WTC11 (cell line): ENCODE measurements at places on chromosomes 5 and 9.

DNA sequence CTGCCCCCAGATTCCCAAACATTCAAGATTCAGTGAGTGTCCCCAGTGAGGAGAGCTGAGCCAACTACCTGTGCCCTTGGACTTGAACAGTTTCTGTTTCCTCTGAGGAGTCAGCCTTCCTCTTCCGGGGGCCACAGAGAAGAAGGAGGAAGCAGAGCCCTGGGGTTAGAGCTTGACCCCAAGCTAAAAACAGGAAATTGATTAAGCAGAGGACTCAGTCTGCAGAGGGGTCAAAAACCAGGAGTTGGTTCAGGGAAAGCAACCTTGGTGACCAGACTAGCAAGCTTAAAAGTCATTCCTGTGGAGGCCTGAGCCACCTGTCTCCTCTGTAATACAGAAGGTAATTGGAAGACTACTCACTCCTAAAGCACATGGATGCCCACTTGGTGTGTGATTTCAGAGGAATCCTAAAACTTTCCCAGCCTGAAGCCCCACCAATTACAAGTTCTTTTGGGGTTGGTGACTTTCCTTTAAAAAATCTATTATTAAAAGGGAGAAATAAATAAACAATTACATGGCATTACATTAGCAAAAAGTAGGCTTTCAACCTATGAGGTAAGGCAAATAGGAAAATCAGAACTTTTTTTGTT is 64.2 kb upstream of the SELENOP start:
- DNase-seq, result no peak

DNA sequence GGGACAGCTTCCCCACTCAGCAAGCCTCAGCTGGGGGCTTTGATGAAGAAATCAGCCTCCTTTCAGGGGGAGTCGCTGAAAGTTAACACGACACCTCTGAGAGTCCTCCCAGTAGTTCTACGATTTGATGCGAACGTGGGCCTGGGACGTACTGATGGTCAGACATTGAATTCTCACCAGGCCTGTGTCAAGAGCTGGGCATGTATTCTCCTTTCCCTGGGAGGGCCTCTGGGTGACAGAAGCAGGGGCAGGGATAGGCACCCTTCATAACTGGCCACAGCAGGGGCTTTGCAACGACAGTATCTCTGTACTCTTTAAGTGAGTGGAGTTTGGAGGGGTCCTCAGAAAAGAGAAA is 15.6 kb upstream of the COL5A1 start:
- DNase-seq, result peak; percentile 5

DNA sequence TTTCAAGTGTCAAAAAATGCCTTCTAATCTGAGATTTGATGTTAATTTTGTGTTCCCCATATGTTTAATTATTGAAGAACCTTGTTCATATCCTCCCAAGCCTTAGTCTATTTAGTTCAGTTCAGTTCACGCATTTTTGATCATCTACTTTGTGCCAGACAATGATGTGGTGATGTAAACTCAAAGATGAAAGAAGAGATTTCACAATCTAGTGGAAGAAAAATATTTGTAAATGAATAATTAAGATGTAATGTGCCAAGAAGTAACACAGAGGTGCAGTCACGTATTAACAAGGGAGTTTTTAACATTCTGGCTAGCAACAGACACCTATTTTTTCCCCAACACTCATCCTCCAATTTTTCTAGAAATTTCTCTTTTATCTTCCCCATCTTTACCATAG is 22.1 kb upstream of the KIF2A start:
- DNase-seq, result no peak

DNA sequence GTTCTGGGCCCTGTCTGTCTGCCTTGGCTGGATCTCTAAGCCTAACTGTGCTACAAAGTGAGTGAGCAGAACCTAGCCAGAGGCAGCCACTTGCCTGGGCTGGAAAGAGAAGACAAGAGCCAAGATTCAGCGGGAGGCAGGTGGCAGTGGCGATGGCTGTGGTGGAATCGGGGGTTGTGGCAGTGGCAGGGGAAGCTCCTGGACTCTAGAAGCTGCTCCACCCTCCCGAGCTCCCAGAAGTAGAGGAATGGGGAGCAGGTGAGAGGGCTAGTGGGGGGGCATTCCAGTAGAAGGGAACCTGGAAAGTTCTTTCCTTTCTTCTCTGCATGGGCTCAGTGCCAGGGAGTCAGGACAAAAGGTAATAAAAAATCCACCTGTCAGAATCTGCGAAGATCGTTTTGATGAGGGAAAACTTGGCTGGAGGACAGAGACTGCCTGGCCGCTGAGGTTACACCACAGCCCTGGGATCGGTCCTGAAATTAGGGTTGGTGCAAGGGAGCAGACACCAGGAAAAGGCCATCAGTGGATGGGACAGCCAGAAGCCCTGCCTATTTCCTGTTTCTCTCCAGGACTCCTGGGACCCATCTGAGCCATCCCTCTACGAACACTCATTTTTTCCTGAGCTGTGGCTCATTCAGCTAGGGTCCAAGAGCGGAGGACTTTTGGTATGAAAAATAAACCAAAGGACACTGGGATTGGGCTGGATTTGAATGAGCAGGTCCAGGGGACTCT is 1.6 kb downstream of the CRAT start:
- DNase-seq, result no peak

GRCh38 chr5:124906339-124907097 is 160.1 kb upstream of the ZNF608 start:
- peak; percentile 22 for DNase-seq

- DNase-seq, result no peak
Observed at GRCh38 chr5:4717446-4717845, 422.7 kb upstream of the ADAMTS16 start.

DNA sequence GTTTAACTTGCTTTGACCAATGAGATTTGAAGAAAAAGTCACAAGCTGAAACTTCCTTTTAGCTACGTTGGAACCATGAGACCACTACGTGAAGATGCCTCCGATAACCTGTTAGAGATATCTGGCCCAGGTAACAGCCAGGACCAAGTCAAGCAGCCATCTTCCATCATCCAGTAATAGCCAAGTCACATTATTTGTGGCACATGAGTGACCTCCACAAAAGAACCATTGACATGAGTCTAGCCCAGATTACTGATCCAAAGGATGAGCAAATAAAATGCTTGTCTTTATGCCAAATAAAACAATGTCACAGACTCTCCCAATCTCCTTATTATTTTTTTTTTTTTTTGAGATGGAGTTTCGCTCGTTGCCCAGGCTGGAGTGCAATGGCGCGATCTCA is 1.6 kb downstream of the DEPDC1B start:
- DNase-seq, result no peak

DNA sequence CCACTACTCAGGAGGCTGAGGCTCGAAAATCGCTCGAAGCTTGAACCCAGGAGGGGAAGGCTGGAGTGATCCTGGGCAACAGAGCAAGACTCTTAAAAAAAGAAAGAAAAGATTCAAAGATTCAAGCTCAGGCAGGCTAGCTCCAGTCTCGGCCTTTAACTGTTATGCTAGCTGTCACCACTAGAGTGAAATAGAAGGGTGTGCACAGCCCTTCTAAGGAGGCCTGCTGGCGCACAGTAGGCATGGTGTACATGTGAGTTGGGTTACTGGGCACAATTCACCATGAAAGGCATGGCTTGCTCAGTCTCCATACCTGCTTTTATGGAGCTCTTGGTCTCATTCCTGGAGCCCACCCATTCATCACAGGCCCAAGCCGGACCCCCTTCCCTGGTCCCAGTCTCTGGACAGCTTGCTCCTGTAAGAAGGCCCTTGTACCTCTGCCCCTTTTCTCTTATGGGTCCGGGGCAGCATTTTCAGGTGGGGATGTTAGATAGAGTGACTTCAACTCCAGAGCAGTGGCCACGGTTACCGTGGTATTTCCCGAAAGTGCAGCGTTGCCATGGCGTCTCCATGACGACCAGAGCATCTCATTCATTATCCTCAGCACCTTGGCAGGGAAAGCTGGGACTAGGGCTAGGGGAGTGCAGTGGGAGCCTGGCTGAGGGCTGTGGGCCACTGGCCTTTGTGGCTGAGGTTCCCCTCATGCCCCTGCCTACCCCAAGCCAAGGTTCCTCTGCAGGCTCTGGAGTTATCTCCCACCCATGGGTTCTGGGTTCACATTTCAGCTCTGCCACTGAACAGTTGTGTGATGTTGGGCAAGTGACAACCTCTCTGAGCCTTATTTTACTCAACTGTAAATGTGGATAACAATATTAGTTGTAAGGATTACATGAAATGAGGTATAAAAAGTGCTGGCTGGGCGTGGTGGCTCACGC is 5.7 kb downstream of the NDST1 start:
- peak; percentile 54 for DNase-seq

DNA sequence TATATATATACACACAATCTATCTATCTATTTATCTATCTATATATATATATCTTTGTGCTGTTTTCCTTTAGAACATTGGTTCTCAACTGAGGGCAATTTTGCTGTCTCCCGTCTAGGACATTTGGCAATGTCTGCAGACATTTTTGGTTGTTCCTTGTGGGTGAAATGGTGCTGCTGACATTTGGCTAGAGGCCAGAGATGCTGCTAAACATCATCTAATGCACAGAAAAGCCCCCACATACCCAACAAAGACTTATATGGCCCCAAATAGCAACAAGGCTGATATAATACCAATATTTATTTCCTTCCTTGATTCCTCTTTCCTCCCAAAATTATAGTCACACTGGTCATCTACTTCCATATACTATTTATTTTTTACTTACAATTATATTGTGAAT is 197.5 kb downstream of the TRPM3 start:
- DNase-seq, result no peak

DNA sequence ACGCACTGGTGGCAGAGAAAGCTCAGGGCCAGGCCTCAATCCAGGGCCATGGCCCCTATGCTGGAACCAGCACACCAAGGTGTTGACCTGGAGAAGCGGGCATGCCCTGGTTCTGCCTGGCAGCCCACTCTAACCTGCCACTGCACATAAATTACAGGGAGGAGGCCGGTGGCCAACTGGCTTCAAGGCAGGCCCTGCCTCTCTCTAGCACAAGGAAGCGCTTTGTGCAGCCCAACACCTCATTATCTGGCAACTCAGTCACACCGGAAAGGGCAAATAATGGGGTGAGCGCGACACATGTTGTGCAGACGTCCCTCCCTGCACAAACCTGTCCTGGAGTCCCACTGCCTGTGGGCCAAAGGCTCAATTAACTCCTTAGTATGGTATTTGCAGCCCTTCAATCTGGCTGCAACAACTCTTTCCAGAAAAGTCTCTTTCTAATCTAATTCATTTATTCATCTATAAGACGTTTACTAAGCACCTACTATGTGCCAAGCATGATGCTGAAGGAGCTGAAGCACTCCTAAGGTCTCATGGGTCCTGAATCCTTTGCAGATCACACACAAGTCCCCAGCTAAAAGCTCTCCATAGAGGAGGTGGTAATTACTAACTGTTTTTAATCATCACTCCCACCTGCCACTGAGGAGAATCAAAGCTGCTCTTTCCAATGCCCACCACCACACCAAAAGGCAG is 24.9 kb downstream of the SHB start:
- DNase-seq, result no peak

- DNase-seq, result no peak
Observed at GRCh38 chr9:125548141-125548540, 158.9 kb downstream of the MAPKAP1 start.

DNA sequence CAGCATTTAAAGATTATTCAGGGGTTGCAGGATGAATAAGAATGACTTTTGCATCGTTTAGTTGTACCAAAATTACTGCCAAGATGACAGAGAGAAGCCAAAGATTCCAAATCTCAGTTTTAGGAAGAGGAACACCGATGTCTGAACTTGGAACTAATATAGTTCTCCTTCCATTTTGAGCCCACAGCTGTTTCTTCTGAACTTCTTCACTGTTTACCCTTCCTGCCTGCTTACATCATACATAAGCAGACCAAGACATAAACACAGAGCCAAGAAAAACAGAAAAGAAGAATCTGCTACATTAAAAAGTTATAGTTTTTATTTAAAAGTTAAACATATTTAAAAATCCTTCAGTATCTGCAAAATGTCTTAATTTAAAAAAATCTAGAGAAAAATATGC is 146.9 kb upstream of the RAPGEF1 start:
- DNase-seq, result no peak

- peak; percentile 49 for DNase-seq
Observed at GRCh38 chr9:114611516-114612271, 603 bp downstream of the TMEM268 start.

DNA sequence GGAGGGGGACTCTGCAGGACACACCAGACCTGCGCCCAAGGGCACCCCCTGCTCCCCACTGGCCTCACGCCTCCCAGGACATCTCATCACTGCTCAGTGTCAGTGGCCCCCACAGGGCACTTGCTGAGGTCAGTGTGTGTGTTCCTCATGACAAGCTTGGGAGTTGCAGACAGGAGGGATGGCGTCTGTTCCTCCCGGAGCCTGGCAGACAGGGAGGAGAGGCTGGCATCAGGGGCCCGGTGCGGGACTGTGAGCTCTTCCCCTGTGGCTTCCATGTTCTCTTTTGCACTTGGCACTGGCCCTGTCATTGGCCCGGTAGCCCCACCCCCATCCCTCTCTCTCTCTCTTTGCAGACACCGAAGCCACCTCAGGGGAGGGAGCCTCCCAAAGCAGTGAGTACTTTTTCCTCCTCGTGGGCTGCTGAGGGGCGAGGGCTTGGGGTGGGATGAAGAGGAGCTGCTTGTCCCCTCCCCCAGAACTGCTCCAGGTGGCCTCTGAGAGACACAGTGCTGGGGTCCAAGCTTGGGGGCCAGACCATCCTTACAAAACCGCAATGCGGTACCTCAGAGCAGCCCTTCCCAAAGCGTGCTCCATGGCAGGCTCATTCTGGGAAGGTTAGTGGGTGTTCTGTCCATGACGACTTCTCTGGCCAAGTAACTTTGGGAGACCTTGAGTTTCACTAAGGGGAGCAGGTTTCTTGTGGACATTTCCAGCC is 75.7 kb downstream of the AMBP start:
- DNase-seq, result no peak

GRCh38 chr5:134549714-134550113 is 24.2 kb downstream of the JADE2 start:
- DNase-seq, result no peak

DNA sequence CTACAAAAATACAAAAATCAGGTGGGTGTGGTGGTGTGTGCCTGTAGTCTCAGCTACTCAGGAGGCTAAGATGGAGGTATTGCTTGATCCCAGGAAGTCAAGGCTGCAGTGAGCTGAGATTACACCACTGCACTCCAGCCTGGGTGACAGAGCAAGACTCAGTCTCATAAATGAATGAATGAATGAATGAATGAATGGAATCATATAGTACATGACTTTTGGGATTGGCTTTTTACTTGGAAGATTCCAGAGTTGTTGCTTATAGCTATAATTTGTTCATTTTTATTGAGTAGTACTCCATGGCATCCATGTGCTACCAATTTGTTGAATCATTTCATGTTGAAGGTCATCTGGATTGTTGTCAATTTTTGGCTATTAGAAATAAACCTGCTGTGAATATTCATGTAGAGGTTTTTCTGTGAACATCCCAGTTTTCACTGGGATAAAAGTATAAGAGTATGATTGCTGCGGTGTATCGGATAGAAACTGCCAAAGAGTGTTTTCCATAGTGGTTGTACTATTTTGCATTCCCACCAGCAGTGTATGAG is 19.9 kb downstream of the ERBIN start:
- DNase-seq, result no peak

GRCh38 chr9:112554516-112554915 is 67.9 kb downstream of the KIAA1958 start:
- DNase-seq, result no peak
